ENCODE measurements at places on chromosomes 6 and 20. TPM values are rescaled to one million over a fixed set of nuclear protein-coding genes. Genes with fewer than 3 reads are reported as not detected.
A peak's percentile ranks its signal among the peaks of the same experiment; 100 is the strongest.

DNA sequence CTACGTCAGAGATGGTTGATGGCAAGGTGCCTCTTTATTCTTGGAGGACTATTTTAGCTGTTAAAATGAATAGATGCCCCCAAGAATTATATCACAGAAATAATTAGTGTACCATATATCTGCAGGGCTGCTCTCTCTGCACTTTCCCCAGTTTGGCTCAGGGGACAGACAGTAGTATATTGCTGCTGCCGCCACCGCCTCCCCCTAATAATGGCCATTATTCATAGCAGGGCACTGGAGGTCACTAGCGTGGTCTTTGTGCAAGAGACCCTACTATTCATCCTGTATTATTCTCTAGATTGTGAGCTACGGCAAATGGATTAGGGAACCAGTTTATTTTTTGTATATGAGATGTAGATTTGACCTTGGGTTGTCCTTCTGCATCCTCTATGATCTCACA is 11.0 kb downstream of the HDGFL1 start:
- DNase-seq, result no peak

GRCh38 chr6:36755435-36756348 is 58.1 kb downstream of the RAB44 start:
- DNase-seq, result no peak

GRCh38 chr6:34657037-34657306 is 39.6 kb downstream of the ILRUN start:
- DNase-seq, result no peak

- DNase-seq, result peak; percentile 87
Observed at GRCh38 chr6:4732691-4733315, 43.4 kb upstream of the CDYL start.

DNA sequence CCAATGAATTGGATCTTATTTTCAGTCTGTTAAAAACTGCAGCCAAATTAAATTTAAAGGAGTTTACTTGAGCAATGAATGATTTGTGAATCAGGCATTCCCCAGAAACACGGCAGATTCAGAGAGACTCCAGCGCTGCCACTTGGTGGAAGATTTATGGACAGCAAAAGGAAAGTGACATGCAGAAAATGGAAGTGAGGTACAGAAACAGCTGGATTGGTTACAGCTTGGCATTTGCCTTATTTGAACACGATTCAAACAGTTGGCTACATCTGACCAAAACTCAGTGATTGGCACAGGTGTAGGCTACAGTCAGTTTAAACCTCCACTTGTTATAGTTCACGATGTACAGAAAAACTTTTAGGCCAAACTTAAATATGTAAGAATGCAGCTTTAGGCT is 257.6 kb upstream of the IMPG1 start:
- no peak for DNase-seq

The SLC22A2 gene
- total RNA-seq, result not detected

The CST3 gene
- 710 TPM for total RNA-seq

The VGLL2 gene
- total RNA-seq, result not detected

Measured in osteocyte (in vitro differentiated cells).